ENCODE measurements at places on chromosomes 4 and X. TPM values are rescaled to one million over a fixed set of nuclear protein-coding genes. Genes with fewer than 3 reads are reported as not detected.
A peak's percentile ranks its signal among the peaks of the same experiment; 100 is the strongest.

GRCh38 chr4:73732759-73733431 is 7.5 kb upstream of the CXCL8 start:
- no peak overlapping the region for H3K4me3 ChIP-seq
- peak overlapping the region; percentile 83 for H3K27ac ChIP-seq
- H3K4me1 ChIP-seq = peaks cover 46% of the 10 kb centered on the region
- peak; percentile 13 for DNase-seq

GRCh38 chr4:81207828-81208227 is 7.2 kb downstream of the PRKG2 start:
- H3K4me1 ChIP-seq = no peaks in the 10 kb centered on the region
- no peaks in the 10 kb centered on the region for H3K36me3 ChIP-seq
- no peak for DNase-seq

- DNase-seq = no peak
- H3K27me3 ChIP-seq = no peaks in the 10 kb centered on the region
- no peaks in the 10 kb centered on the region for H3K36me3 ChIP-seq
- no peak overlapping the region for H3K4me3 ChIP-seq
These were observed 106.6 kb upstream of the PCDH18 start for GRCh38 chr4:137638934-137639333.

DNA sequence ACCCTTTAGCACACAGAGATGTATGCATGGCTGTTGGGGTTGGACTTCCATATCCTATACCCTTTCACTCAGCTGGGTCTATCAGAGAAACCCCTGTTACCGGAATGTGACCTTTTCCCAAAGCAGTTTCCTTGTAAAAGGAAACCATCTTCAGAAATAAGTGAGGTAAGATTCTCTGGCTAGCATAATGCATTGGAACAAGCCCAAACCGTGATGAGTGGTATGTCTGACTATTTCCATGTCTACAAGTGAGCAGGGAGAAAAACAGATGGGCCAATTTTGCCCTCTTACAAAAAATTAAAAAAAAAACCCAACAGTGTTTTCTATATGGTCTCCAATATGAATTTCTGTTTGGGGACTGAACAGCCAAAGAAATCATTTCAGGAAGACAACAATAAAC is 283.9 kb downstream of the SMARCA1 start:
- H3K36me3 ChIP-seq = no peaks in the 10 kb centered on the region
- DNase-seq = no peak
- no peak overlapping the region for H3K27ac ChIP-seq
- no peak overlapping the region for H3K4me3 ChIP-seq
- no peaks in the 10 kb centered on the region for H3K4me1 ChIP-seq

DNA sequence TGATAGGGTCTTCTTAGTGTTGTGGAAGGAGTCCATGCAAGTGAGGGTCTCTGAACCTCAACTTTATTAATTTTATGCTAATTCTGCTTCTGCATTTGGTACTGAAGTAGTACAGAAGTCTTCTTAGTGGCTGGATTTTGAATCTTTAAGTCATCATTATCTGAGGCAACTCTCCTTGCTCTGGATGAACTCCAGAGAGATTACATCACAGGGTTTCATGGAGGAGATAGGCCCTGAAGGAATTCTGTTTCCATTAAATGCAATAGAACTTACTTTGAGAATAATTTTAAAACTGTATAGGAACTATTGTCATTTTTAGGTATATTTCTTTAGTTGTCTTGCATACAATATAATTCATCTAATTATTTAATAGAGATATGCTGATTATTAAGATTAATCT is 451.2 kb downstream of the FAT4 start:
- H3K27ac ChIP-seq = no peak overlapping the region
- H3K36me3 ChIP-seq = no peaks in the 10 kb centered on the region
- H3K4me3 ChIP-seq = no peak overlapping the region
- no peaks in the 10 kb centered on the region for H3K4me1 ChIP-seq

CCKAR gene
- not detected for total RNA-seq

All from heart right ventricle (tissue), 16 donors.